ENCODE measurements at places on chromosomes 7 and 10. TPM values are rescaled to one million over a fixed set of nuclear protein-coding genes. Genes with fewer than 3 reads are reported as not detected.

- no peak for DNase-seq
Measured at GRCh38 chr7:127704211-127704610, 52.2 kb downstream of the SND1 start.

BHLHA15 gene
- 0.71 TPM for total RNA-seq

- no peak for DNase-seq
Measured at GRCh38 chr10:82144153-82144552, 269.2 kb downstream of the NRG3 start.

SPDYE8 gene
- total RNA-seq: not detected
